ENCODE measurements at places on chromosomes 6 and 20.

- DNase-seq: peak; percentile 18
Observed at GRCh38 chr20:22502731-22503191, 81.6 kb downstream of the FOXA2 start.

DNA sequence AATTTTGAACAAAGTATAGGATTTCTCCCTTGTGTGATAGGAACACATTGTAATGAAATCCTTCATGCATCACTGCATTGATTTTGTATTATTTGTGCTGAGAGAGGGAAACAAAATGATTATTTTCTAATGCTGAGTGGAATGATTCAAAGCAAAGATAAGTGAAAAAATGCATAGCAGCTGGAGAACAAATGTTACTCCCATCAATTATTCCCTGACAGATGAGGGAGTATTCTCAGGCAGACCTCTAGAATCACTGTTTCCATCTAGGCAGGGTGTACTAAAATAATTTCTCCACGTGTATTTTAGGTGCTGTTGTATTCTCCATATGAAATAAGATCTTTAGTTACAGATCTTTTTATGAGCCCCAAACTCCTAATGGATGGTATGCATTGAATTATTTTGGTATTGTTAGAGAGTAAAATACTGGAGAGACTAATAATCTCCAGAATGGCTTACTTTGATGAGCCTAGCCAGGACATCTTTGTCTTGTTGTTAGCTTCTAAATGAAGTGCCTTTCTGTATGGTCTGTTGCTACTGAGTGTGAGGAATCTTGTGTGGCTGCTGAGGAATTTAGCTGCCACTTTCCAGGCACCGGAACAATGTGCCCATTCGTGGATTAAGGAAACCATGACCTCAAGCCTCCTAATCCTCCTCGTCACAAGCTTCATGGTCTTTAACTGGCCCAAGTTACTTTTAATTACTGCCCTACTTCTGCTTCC lies 39.6 kb downstream of the RNF217 start:
- DNase-seq: peak; percentile 86

DNA sequence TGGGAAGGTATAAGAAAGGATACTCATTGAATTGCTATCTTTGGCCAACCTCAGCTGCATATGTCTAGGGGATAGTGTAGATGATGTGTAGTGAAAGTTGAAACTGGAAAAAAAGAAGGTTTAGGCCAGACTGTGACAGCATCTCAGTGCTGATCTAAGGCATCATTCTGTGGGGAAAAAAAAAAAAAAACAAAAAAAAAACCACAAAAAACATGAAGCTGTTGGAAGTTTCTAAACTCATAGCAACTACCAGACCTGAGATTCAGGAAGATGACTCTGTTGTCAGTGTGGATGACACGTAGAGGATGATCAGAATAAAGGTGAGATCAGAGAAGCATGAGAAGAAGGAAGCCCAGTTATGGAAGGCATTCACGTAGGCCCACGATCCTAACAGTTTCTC lies 100.8 kb upstream of the CNKSR3 start:
- DNase-seq: no peak

- DNase-seq: no peak
Observed at GRCh38 chr20:8260837-8261251, 128.8 kb downstream of the PLCB1 start.

- DNase-seq: peak; percentile 20
Observed at GRCh38 chr6:158475344-158476302, 84.3 kb upstream of the TMEM181 start.

- no peak for DNase-seq
Observed at GRCh38 chr6:57434944-57435343, 117.5 kb downstream of the PRIM2 start.

- DNase-seq: no peak
Observed at GRCh38 chr6:40844246-40844645, 194.8 kb downstream of the UNC5CL start.

- no peak for DNase-seq
Observed at GRCh38 chr6:157440171-157440570, 59.2 kb downstream of the ZDHHC14 start.

- no peak for DNase-seq
Observed at GRCh38 chr6:81933608-81934051, 181.1 kb upstream of the TENT5A start.

DNA sequence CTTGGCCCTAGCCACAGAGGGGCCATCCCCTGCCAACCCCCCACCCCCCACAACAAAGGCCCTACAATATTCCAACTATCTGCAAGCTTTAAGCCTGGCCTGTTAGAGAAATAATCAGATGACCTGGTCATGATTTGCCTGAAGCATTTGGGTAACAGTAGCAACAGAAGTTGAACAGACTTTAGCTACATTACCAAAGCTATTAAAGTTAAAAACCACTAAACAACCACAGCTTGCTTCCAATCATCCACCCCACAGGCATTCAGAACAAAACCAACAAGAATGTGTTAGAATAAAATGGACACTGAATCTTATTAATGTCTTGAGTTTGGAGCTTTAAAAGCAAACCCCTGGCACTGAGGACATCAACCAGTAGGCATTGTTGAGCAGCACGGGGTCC lies 250.9 kb downstream of the LRFN2 start:
- no peak for DNase-seq

- DNase-seq: no peak
Observed at GRCh38 chr20:52708137-52708536, 264.0 kb upstream of the TSHZ2 start.

DNA sequence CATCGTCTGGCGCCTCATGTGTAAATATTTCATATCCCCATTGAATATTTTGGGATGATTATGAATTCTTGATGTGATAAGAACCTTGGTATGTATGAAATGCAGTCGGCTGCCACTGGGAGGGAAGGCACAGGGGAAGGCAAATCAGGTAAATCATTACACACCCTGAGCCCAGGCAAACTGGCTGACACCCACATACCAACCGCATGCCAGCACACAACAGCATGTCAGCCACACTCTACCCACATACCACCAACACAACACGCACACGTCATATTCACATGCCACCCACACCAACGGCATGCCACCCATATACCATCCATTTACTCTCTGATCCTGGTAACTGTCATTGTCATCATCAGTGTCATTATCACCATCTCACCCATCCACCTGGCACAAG lies 28.3 kb upstream of the MDGA1 start:
- no peak for DNase-seq

- no peak for DNase-seq
Observed at GRCh38 chr6:166446146-166446545, 63.4 kb upstream of the MPC1 start.

DNA sequence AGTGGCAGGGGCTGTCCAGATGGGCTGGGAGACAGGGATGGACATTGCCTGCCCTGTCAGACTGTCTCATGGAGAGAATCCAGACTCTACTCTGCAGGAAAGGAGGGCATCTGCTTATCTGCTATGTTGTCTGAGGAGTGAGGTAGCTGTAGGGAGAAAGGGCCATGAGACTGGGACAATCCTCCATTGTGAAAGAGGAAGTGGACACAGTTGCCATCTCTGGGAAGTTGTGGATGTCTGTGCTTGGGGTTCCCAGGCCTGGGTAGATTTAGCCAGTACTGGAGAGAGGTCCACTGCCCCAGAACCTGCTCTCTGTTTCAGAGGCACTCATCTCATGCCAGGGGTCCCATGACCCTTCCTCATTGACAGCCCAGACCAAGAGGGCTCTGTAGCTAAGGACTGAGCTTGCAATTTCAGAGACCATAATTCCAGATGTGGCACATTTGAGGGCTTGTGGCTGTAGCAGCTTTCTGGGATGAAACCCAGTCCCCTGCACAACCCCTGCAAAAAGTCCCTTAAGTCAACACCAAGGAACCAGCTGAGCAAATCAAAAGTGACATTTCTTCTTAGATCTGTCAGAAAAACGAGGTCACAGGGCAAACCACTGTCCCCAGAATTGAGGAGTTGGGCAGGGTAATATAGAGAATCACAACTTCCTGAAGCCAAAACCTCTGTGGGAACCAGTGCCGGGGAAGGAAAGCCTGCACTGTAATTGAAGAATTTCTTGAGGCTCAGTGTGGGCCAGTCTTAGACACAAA lies 4.1 kb upstream of the SIRPG start:
- no peak for DNase-seq

- DNase-seq: no peak
Observed at GRCh38 chr6:19158586-19158985, 678.6 kb upstream of the ID4 start.
